ENCODE measurements at places on chromosomes 11 and 22. TPM values are rescaled to one million over a fixed set of nuclear protein-coding genes. Genes with fewer than 3 reads are reported as not detected.

NRXN2 gene
- not detected for total RNA-seq

MYRF gene
- total RNA-seq, result 1.1 TPM

- DNase-seq, result no peak
- no peaks in the 10 kb centered on the region for H3K36me3 ChIP-seq
- H3K27ac ChIP-seq, result no peak overlapping the region
- peaks cover 13% of the 10 kb centered on the region for H3K27me3 ChIP-seq
- H3K4me1 ChIP-seq, result no peaks in the 10 kb centered on the region
Observed at GRCh38 chr11:43602670-43603069, 77.9 kb upstream of the HSD17B12 start.

DNA sequence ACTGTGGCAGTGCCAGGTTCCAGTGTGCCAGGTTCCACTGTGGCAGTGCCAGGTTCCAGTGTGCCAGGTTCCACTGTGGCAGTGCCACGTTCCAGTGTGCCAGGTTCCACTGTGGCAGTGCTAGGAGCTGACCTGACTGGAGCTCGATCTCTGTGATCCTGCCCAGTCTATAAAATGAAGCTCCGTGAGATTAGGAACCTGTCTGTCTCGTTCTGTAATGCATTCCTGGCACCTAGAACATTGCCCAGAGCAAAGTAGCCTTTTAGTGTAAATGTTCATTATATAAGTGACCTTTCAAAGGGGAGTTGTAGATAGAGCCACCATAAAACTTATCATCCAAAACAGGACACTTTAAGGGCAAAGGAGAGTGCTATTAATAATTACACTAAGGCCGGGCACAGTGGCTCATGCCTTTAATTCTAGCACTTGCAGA, 36.0 kb downstream of the ART5 start:
- H3K4me3 ChIP-seq, result no peak overlapping the region
- peaks cover 3% of the 10 kb centered on the region for H3K27me3 ChIP-seq
- H3K27ac ChIP-seq, result no peak overlapping the region
- no peaks in the 10 kb centered on the region for H3K4me1 ChIP-seq
- H3K36me3 ChIP-seq, result no peaks in the 10 kb centered on the region

- no peaks in the 10 kb centered on the region for H3K4me1 ChIP-seq
- no peak overlapping the region for H3K27ac ChIP-seq
- DNase-seq, result no peak
- no peaks in the 10 kb centered on the region for H3K36me3 ChIP-seq
- H3K27me3 ChIP-seq, result no peaks in the 10 kb centered on the region
- no peak overlapping the region for H3K4me3 ChIP-seq
Observed at GRCh38 chr11:1121331-1121812, 36.4 kb upstream of the MUC5AC start.
